NCI-H1694 treated with DMSO at 0.1 percent for 48 hours (cell line): ENCODE measurements at places on chromosomes 1 and 21.

GRCh38 chr1:119779869-119780356, 11.2 kb upstream of the HMGCS2 start:
- no peak for DNase-seq

DNA sequence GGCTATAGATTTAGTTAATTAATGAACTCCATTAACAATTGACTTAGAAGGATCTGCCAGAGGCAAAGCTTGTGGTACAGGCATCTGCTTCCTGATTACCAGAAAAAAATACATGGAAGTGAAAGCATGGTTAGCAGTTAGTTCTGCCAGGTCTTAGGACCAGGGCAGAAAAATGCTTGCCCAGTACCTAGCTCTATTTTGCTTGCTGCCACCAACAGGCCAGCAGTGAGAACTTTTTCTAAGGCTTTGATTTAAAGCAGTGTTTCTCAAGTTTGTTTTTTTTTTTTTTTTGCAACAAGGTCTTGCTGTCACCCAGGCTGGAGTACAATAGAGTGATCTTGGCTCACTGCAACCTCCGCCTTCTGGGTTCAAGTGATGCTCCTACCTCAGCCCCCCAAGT, 16.4 kb upstream of the MTF1 start:
- DNase-seq: no peak

GRCh38 chr1:47469910-47470309, 32.1 kb downstream of the FOXD2 start:
- DNase-seq: no peak

DNA sequence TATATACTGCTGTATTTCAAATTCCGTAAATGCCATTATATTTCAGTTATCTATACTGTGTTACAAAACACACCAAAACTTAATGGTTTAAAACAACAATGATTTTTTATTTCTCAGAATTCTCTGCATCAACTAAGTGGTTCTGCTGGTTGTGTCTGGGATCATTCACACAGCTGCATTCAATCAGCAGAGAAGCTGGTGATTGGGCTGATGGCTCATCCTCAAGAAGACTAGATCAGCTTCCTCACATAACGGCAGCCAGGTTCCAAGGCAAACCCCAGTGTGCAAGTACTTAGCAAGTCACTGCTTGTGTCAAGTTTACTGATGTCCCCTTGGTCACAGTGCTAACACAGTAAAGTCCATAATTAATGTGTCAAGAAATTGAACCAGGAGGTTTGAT, 86.3 kb upstream of the VANGL1 start:
- no peak for DNase-seq

- peak; percentile 73 for DNase-seq
These were observed 326.4 kb downstream of the TGFB2 start for GRCh38 chr1:218671573-218671972.

DNA sequence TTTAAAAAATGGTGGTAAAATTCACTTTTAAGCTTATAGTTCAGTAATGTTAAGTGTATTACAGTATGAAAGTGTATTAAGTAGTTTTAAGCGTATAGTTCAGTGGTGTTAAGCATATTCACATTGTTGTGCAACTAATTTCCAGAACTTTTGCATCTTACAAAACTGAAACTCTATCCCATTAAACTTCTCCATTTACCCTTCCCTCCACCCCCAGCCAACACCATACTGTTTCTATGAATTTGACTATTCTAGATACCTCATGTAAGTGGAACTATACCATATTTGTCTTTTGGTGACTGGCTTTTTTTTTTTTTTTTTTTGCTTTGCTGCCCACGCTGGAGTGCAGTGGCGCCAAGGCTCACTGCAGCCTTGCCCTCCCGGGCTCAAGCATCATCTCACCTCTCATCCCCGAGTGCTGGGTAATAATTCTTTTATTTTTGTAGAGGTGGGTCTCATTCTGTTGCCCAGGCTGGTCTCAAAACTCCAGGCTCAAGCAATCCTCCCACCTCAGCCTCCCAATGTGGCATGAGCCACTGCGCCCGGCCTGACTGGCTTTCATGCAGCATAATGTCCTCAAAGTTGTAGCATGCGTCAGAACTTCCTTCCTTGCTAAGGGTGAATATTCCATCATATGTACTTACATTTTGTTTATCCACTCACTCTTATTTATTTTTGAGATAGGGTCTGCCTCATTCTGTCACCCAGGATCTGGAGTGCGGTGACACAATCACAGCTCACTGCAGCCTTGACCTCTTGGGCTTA, 45.1 kb upstream of the BMP8B start:
- no peak for DNase-seq

DNA sequence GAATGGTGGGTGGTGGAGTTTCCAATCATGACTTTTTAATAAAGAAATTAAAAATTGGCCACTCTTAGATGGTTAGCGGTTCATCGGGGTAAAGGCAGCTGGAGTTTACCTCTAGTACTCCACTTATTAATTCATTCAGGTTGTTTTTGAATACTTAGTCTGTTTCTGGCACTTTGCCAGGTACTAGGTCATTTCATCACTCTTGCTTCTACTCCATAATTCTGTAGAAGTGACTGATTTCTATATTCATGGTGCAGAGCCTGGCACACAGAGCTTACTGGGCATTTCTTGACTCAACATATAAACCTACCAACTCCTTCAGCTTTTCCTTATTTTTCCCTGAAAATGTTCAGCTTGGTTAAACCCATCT, 31.5 kb downstream of the FOXD2 start:
- no peak for DNase-seq

DNA sequence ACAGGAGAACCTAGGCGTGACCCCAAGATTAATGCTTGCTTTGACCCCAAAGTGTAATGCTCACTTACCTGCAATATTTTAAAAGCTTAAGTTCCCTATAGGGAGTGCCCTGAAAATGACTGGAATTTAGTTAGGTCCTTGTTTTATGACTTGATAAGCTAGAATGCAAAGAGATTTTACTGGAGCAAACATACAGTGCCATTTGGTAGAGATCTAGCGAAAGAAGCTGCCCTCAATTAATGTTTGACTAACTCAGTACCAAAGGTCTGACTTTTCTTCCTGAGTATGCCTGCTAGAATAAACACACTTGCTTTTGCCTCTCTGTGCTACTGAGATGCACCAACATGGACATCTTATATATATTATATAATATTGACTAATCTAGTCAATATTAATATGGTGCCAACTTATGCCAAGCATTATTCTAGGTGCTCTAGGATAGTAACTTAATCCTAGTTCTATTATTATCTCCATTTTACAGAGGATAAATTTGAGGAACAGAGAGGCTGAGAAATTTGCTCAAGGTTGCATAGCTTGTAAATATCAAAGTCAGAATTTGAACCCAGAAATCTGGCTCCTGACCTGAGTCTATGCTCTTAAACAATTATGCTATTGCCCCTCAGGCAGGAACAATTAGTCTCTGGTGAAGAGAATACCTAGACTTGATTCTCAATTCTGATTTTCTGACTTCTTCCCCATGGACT, 18.2 kb downstream of the S100A10 start:
- no peak for DNase-seq

DNA sequence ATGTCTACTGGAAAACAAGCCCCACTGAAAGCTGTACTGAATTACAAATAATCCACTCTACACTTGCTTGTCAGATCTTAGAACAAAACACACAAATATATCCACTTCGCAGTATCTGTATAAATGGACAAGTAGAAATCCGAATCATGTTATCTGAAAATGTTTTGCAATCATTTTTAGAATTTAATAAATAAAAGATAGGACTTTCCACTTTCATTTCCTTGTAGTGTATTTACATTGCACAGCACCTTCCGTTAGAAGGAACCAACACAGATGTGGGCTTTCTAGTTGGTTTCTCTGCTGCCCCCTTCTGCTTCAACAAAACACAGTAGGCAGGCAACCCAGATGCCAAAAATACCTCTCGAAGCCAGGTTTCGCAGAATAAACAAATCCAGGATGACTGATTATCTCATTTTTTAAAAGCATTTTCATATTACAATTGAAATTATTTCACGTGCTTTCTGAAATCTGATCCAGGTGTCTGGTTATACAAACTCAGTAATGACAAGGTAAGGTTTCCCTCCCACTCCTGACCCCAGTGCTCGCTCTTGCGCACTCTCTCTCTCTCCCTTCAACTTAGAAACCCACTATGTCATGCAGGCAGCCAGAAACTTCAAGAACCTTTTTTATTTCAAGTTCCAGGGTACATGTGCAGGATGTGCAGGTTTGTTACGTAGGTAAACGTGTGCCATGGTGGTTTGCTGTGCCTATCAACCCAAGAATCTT, 389.9 kb downstream of the SMYD3 start:
- DNase-seq: peak; percentile 68

GRCh38 chr1:59290193-59290949, 6.5 kb upstream of the FGGY start:
- DNase-seq: peak; percentile 30

DNA sequence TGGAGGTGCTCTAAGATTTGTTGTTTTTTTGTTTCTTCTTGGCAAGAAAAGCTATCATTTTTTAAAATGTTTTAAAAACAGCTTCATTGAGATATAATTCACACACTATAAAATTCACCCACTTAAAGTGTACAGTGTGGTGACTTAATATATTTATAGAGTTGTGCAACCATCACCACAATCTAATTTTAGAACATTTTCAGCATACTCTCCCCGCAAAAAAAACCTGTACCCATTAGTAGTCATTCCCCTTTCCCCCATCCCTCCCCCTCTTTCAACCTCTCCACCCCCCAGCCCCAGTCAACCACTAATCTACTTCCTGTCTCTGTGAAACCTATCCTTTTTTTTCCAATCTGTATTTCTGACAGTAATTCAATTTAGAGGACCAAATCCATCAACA, 30.6 kb downstream of the ZC3H11B start:
- no peak for DNase-seq

DNA sequence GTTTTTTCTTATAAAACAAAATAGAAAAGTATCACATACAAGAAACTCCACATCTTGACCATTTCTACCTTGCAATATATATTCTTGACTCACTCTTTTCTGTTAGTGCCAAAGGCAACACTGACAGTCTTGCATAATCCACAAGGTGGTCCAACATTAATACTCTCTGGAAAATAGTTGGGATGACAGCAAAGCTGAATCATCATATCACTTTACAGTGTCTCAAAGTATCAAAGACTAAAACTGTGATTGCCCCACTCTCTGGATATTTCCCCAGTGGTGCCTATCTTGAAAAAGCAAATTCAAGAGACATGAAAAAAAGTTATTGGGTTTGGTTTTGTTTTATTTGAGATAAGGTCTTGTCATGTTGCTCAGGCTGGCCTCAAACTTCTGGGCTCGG, 14.6 kb upstream of the TGFBR3 start:
- DNase-seq: no peak

DNA sequence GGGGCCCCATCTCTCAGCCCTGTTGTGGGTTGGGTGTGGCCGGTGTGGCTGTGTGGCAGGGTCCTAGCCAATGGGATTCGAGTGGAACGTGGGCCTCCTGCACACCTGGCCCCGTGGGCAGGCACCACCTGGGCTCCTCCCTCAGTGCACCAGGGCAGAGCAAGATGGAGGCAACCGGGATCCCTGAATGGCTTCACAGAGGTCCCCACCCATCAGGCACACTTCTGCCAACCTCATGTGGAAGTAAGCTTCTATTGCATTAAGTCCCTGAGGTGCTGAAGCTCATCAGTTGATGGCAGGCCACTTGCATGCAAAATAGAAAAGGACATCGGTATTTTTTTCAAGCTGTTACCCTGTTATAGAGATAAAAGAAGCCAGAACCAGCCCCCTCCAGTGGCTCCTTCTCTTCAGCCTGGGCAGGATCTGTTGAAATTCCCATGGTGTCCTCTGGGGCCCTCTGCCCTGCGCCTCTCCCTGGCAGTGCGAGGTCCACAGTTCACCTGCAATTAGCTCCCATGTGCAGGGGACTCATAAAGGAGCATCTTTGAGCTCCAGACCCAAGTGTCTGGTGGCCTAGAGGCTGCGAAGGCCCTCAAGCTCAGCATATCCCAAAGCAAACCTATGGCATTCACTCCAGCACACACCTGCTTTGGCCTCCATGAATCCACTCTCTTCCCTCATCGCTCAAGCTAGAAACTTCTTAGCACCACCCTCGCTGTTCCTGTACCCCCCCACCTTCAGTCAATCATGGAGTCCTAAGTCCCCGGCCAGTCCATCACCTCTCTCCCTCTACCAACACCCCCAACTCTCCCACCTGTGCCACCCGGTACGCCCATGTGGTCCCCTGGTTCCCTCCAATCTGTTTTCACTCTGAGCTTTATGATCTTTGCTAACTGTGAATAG, 2.1 kb upstream of the SLC45A1 start:
- no peak for DNase-seq

GRCh38 chr1:171110621-171111326, 20.1 kb downstream of the FMO3 start:
- DNase-seq: no peak

DNA sequence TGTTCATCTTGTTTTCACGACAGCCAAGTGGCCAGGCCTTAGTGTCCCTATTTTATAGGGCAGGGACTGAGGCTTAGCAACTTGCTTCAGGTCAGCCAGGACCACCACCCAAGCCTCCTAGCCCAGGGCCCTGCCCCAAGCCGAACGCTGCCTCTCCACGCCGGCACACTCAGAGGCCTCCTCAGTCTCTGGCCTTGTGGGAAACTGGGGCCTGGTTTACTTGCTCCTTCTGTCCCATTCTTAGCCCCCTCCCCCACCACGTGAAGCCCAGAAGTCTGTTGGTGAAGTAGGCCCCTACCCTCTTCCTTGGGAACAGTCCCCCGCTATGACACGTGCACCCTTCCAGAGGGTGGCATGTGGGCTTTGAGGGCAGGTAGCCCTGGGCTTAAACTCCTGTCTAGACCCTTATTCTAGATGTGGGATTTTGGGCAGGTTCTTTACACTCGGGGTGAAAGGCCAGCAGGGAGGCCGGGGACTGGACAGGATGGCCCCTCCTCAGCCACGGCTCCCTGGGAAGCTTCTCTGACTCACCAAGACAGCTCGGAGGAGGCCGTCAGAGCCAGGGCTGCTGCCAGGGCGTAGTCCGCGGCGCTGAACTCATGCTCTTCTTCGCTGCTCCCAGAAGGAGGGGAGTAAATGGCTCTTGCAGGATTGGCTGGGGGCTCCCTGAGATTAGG, 4.3 kb downstream of the MYOM3 start:
- no peak for DNase-seq

DNA sequence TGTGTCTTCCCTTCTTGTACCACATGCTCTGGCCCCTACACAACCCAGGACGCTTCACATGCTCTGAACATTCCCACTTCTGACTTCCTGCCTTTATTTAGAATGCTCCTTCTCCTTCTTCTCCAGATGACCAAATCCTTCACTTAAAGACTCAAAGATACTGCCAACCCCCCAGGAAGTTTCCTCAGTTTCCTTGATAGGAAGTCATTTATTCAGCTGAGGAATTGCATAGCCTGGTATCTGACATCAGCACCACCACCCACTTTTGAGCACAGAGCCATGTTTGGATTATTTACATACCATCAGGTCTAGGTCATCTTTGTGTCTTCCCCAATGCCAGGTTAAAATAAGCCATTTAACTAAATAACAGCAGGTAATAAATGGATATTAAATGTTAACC, 42.4 kb downstream of the GFI1 start:
- no peak for DNase-seq

GRCh38 chr1:162471290-162471853, 26.2 kb upstream of the UHMK1 start:
- no peak for DNase-seq

DNA sequence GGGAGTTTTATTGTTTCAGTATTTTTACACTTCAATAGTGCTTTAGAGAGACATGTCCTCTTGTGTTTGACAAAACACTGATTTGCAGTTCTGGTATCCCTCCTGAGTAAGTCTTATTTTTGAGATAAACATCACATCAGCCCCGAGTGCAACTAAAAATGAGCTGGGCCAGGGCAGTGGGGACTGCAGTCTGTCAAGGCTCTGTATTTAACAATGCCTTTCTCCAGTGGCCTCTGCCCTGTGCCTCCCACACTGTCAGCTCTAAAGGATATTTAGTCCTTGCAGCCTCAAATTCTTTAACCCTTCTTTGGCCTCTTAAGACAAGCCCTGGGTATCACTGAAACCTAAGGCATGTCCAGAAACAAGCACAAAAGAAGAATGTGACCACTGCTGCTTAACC, 160.6 kb downstream of the ST6GALNAC5 start:
- DNase-seq: no peak
